ENCODE measurements at places on chromosomes 12 and 14. TPM values are rescaled to one million over a fixed set of nuclear protein-coding genes. Genes with fewer than 3 reads are reported as not detected.
A peak's percentile ranks its signal among the peaks of the same experiment; 100 is the strongest.

IGF1 gene
- total RNA-seq: 74.0 TPM

PCED1B gene
- 1.0 TPM for total RNA-seq

KLRC2 gene
- 0.33 TPM for total RNA-seq

GRCh38 chr12:90129366-90130030 is 420.9 kb upstream of the ATP2B1 start:
- no peaks in the 10 kb centered on the region for H3K27me3 ChIP-seq
- H3K36me3 ChIP-seq: no peaks in the 10 kb centered on the region
- no peaks in the 10 kb centered on the region for H3K4me1 ChIP-seq
- H3K27ac ChIP-seq: no peak overlapping the region

DNA sequence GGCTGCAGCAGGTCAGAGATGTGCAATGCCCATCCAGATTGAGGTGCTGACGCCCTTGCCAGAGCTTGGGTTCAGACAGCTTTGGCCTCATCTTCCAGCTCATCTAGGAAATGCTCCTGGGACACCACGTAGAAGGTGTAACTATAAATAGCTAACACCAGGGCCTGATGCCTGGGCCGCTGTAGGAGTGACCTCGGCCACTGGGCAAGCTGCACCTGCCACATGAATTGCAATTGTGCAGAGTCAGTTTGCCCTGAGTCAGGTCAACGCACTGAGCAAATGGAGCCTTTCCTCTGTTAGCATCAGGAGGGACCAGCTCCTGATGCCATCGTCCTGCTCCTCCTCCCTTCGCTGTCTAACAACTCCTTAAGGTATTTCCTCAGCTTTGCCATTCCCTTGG is 17.4 kb upstream of the DNM1L start:
- H3K4me1 ChIP-seq: no peaks in the 10 kb centered on the region
- no peak overlapping the region for H3K4me3 ChIP-seq
- no peaks in the 10 kb centered on the region for H3K27me3 ChIP-seq
- no peak for DNase-seq
- no peak overlapping the region for H3K27ac ChIP-seq

DNA sequence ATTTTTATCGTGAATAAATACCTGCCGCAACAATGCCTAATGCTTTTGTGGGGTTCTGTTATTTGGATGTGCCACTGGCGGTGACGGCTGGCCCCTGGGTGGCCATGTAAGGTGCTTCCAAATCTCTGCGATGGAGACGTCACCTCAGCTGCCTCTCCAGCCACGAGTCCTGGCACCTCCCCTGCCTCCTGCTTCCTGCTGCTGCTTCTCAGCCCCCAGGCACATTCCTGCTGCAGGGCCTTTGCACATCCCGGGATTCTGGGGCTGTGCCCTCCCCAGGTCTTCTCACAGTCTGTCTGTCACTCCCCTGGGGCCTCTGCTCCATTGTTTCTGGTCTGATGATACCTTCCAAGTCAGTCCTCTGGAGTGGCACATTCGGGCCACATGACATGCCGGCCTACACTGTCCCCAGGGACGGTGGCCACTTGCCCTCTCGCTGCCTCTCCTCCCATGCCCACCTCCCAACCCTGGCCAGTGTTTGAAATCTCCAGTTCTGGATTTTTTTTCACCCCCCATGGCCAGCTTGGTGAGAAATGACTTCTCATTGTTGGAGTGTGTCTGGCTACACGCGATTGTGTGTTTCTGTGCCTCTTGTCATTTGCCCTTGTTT is 151.8 kb downstream of the KIF26A start:
- DNase-seq: no peak
- H3K27ac ChIP-seq: no peak overlapping the region
- H3K4me1 ChIP-seq: no peaks in the 10 kb centered on the region
- no peaks in the 10 kb centered on the region for H3K36me3 ChIP-seq

DNA sequence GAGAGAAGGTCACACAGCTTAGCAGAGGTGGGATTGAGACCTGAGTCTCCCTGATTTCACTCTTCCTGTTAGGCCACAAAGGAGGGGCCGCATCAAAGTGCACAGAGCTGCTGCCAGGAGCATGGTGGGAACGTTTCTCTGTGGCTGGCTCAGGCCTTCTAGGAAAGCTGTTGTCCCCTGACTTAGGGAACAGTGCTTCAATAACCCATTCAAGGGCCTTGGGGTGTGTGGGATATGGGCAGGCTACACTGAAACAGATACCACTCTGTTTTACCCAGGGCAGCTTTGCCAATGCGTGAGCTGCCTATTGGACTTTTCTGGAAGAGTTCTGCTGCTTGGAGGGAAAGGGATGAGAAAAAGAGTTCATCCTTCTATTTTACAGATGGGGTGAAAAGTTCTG is 110.0 kb downstream of the ADCK1 start:
- no peaks in the 10 kb centered on the region for H3K27me3 ChIP-seq
- H3K4me1 ChIP-seq: no peaks in the 10 kb centered on the region
- H3K36me3 ChIP-seq: no peaks in the 10 kb centered on the region
- no peak overlapping the region for H3K4me3 ChIP-seq
- DNase-seq: no peak
- no peak overlapping the region for H3K27ac ChIP-seq

DNA sequence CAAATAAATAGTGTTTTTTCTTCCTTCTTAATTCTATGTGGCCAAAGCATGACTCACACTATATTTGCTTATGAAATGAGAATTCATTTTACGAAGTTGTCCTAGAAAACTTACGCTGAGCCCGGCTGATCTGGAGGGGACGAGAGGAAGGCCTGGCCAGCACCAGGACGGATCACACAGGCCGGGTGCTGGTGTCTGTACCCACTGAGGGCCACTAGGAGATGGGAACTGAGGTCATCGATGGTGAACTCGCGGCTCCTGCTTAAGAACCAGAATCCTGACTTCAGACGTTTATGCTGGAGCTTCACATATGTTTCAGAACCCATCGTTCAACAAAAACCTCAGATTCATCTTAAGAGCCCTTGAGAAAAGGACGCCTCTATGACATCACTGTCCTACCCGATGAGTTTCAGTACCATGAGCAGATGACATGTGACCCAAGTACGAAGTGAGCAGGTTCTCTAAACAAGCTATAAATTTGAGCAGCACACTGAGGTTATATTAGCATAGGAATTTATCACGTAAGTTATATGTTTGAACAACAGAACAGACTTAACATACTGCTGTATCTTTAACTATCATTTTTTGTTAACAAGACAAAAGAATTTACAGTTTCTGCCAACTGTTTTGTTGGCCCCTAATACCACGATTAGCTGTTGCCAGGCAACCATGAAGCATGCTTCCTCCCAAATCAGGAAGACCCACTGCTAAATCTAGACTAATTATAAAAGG is 111.9 kb downstream of the FOXN3 start:
- peaks cover 39% of the 10 kb centered on the region for H3K4me1 ChIP-seq
- no peak for DNase-seq
- no peaks in the 10 kb centered on the region for H3K27me3 ChIP-seq

DNA sequence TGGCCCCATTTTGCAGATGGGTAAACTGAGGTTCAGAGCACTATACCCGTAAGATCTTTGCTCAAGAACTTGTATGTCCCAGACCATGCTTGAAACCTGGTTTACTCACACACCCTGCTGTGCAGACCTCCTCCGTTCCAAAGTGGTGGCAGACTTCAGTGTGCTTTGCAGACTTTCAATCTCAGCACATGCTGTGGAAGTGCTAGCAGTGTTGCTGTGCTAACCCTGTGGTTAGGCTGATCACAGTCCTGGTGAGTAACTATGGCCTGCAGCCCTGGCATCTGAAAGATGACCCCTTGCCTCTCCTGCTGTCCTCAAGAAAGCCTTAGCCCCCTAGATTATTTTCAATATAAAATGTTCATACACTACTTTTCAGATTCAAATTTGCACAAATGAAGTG is 450.6 kb downstream of the DPF3 start:
- DNase-seq: no peak
- no peaks in the 10 kb centered on the region for H3K27me3 ChIP-seq
- H3K4me3 ChIP-seq: no peak overlapping the region
- no peaks in the 10 kb centered on the region for H3K36me3 ChIP-seq

GRCh38 chr12:54984658-54985376 is at the start of gene TESPA1:
TESPA1 (minus strand) TSS chr12:54984762; CDS start chr12:54974562, 10,200 bp downstream.
- peak within 1 kb of the TSS; percentile 15 for H3K27ac ChIP-seq
- peak; percentile 55 for DNase-seq
- peaks cover 16% of the 10 kb centered on the region for H3K4me1 ChIP-seq
- H3K36me3 ChIP-seq: no peaks in the 10 kb centered on the region
- H3K4me3 ChIP-seq: no peak within 1 kb of the TSS

Data from thyroid gland (tissue), 4 donors.